ENCODE measurements at places on chromosomes 2 and 18. TPM values are rescaled to one million over a fixed set of nuclear protein-coding genes. Genes with fewer than 3 reads are reported as not detected.
A peak's percentile ranks its signal among the peaks of the same experiment; 100 is the strongest.

- no peak overlapping the region for H3K27ac ChIP-seq
- peak; percentile 57 for DNase-seq
- H3K4me1 ChIP-seq: no peaks in the 10 kb centered on the region
- no peaks in the 10 kb centered on the region for H3K36me3 ChIP-seq
These were observed 42.0 kb downstream of the MCFD2 start for GRCh38 chr2:46873604-46874068.

- no peak overlapping the region for H3K4me3 ChIP-seq
- peaks cover 5% of the 10 kb centered on the region for H3K27me3 ChIP-seq
- H3K36me3 ChIP-seq: no peaks in the 10 kb centered on the region
- no peak for DNase-seq
- peaks cover 5% of the 10 kb centered on the region for H3K4me1 ChIP-seq
These were observed 181.4 kb upstream of the FN1 start for GRCh38 chr2:215617060-215617824.

- H3K27me3 ChIP-seq: peaks cover 22% of the 10 kb centered on the region
- H3K27ac ChIP-seq: no peak overlapping the region
- no peaks in the 10 kb centered on the region for H3K4me1 ChIP-seq
- no peak for DNase-seq
- no peaks in the 10 kb centered on the region for H3K36me3 ChIP-seq
These were observed 64.6 kb upstream of the CNGA3 start for GRCh38 chr2:98281607-98282006.

C1QL2 gene
- total RNA-seq: not detected

NOSTRIN gene
- total RNA-seq: not detected

DNA sequence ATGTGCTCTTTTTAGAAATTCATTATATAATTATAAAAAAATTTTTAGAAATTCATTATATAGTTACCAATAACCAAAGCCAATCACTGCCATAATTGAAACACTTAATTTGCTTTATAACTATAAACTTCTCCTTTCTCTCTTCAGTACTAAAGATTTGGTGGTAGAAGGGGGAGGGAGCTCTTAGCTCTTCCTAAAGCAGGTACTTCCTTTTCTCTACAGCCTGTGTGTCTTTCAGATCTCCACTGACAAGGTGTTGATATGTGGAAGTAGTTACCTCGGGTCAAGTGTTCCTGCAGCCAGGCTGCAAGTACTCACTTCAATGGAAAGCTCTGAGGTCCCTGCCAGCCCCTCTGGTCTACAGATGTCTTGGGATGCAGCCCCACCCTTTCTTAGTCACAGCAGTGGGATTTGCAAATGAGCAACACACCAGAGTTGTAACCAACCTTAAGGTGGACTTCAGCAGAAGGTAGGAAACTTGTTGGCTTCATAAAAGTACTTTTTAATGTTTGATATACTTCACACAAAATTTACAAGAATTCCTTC, 690.0 kb downstream of the ARHGAP15 start:
- DNase-seq: no peak
- no peaks in the 10 kb centered on the region for H3K4me1 ChIP-seq
- H3K27me3 ChIP-seq: peaks cover 11% of the 10 kb centered on the region
- no peaks in the 10 kb centered on the region for H3K36me3 ChIP-seq
- H3K27ac ChIP-seq: no peak overlapping the region
- H3K4me3 ChIP-seq: no peak overlapping the region

DNA sequence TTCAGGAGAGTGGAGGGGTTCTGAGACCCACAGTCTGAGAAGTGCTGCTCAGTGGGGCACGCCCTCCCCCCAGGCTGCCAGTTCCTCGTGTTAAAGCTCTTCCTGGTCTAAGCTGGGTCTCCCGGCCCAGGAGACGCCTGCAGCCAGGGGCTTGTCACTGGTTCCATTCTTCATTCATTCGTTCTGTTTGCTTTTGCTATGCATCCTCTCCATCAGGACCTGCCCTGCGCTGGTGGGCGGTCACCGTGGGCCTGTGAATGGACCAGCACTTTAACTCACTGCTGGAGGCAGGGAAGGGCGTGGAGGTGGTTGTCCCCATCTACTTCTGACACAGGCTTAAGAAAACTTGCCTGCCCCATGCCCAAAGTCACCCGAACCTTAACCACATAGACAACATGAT, 272.8 kb upstream of the HDAC4 start:
- DNase-seq: no peak
- H3K27me3 ChIP-seq: no peaks in the 10 kb centered on the region
- no peaks in the 10 kb centered on the region for H3K4me1 ChIP-seq
- no peak overlapping the region for H3K27ac ChIP-seq
- H3K36me3 ChIP-seq: no peaks in the 10 kb centered on the region

DNA sequence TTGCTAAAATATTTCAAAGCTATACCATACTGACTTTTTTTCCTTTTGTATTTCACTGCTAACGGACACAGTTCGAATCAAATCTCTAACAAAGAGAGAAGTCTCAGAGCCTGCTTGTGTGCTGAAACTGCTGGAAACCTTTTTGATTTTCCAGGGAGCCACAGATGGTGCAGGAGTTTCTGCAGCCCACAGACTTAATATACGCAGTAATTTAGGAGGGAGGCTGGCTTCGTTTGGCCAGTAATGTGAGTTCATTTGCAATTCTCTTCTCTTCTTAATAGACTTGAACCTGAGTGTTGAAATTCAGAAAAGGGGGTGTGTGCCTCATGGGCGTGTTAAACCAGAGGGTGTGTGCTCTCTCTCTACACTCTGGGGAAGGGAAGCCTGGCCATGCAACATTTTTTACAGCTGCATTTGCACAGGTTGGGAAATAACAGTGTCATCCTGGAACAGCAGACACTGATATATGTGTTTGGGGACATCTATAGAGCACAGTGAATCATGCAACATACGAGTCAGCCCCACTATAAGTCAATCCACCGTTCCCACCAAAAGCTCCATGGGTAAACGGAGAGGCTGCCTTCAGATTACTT, 333.0 kb downstream of the CLIP4 start:
- H3K4me1 ChIP-seq: no peaks in the 10 kb centered on the region
- H3K4me3 ChIP-seq: no peak overlapping the region
- H3K27me3 ChIP-seq: peaks cover 4% of the 10 kb centered on the region
- no peak overlapping the region for H3K27ac ChIP-seq
- no peaks in the 10 kb centered on the region for H3K36me3 ChIP-seq

GRCh38 chr2:5077479-5078089, 614.6 kb upstream of the SOX11 start:
- no peak overlapping the region for H3K4me3 ChIP-seq
- no peaks in the 10 kb centered on the region for H3K4me1 ChIP-seq
- DNase-seq: no peak
- H3K27me3 ChIP-seq: no peaks in the 10 kb centered on the region
- H3K36me3 ChIP-seq: no peaks in the 10 kb centered on the region
- no peak overlapping the region for H3K27ac ChIP-seq

TRMT61B gene
- 18.1 TPM for total RNA-seq

ARHGAP25 gene
- total RNA-seq: 79.8 TPM

MYO3B gene
- 0.48 TPM for total RNA-seq

DNA sequence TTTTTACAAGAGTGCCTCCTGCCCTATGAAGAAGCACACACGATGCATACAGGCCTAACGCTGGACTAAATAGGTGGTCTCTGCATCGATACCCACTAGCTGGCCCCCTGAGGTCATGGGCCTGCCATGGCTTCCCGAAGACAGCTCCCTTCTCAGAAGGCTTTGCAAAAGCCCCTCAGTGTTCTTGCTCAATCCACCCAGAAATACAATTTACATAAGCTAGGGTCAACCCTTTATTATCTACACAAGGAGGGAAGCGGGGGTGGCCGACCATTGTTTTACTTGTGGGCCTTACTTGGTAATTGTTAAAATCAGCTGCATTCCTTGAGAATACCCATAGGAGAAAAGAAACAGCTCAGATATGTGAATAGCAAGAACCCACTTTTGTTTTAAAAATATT, 28.5 kb downstream of the UXS1 start:
- H3K36me3 ChIP-seq: peaks cover 17% of the 10 kb centered on the region
- H3K27me3 ChIP-seq: no peaks in the 10 kb centered on the region
- DNase-seq: no peak
- H3K4me1 ChIP-seq: peaks cover 68% of the 10 kb centered on the region

ABCG8 gene
- not detected for total RNA-seq

MC5R gene
- not detected for total RNA-seq

DNA sequence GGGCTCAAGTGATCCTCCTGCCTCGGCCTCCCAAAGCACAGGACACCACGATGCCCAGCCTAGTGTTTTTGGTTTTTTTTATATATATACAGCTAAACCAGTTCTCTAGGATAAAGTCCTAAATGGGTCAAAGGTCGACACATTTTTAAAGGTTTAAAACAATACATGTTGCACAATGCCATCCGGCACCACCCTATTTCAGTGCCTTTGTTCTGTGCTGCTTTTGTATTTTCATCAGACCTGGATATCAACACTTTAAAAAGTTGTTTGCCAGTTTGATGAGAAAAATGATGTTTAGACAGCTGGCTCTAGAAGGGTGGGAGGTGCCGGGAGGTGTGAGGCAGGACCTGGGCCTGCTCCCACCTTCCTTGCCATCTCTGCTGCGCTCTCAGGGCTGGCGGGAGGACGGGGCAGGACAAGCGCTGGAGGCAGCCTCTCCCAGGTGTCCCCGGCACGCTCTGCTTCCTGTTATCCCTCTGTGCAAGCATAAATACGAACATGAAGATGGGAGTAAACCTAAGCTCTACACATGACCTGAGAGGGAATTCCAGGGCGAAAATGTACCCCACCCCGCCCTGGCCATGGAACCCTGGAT, 103.7 kb downstream of the HS6ST1 start:
- peaks cover 1% of the 10 kb centered on the region for H3K27me3 ChIP-seq
- no peak for DNase-seq
- no peak overlapping the region for H3K27ac ChIP-seq
- no peaks in the 10 kb centered on the region for H3K36me3 ChIP-seq

All from activated CD4-positive, alpha-beta memory T cell treated with anti-CD3 and anti-CD28 coated beads for 36 hours (primary cell).